ENCODE measurements at places on chromosomes 1 and 21.

GRCh38 chr1:230693221-230693620 is 20.7 kb downstream of the AGT start:
- no peak for DNase-seq

GRCh38 chr21:27275294-27275927 is 308.5 kb upstream of the ADAMTS5 start:
- no peak for DNase-seq

GRCh38 chr1:43235451-43236121 is 34.2 kb upstream of the TMEM125 start:
- DNase-seq: no peak

- no peak for DNase-seq
Observed at GRCh38 chr1:185974367-185975170, 240.4 kb downstream of the HMCN1 start.

DNA sequence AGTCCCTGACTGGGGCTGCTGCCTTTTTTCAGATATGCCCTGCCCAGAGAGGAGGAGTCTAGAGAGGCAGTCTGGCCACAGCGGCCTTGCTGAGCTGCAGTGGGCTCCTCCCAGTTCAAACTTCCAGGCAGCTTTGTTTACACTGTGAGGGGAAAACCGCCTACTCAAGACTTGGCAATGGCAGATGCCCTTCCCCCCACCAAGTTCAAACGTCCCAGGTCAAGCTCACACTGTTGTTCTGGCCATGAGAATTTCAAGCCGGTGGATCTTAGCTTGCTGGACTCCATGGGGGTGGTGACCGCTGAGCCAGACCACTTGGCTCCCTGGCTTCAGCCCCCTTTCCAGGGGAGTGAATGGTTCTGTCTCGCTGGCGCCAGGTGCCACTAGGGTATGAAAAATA is 18.3 kb upstream of the C1orf53 start:
- no peak for DNase-seq

DNA sequence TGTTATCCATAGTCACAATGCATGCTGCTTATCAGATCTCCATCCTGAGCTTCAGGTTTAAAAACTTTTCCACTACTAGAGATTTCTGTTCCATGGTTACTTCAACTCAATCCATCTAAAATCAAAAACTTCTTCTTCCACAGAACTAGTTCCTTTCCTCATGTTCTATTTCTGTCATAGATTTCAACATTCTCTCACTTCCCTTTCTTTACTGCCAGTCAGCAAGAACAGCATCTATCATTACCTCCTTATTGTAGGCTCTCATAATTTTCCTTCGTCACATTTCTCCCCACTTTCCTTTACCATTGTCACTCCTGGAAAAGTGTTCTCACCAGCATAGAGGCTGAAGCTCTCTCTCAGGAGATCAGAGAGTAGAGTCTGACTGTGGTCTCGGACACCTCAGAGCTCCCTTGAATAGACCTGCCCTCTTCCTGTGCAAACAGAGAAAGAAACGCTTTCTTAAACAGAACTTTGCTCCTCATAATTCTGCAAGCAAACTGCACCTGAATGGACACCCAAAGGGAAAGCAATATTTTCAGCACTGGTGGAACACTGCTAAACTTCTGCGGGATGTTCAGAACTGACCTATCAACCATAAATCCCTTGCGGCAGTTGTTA is 48.7 kb upstream of the KIRREL1 start:
- DNase-seq: no peak

GRCh38 chr1:41447995-41448770 is 36.3 kb downstream of the EDN2 start:
- DNase-seq: no peak

- DNase-seq: no peak
Observed at GRCh38 chr1:216757110-216757509, 33.9 kb upstream of the ESRRG start.

DNA sequence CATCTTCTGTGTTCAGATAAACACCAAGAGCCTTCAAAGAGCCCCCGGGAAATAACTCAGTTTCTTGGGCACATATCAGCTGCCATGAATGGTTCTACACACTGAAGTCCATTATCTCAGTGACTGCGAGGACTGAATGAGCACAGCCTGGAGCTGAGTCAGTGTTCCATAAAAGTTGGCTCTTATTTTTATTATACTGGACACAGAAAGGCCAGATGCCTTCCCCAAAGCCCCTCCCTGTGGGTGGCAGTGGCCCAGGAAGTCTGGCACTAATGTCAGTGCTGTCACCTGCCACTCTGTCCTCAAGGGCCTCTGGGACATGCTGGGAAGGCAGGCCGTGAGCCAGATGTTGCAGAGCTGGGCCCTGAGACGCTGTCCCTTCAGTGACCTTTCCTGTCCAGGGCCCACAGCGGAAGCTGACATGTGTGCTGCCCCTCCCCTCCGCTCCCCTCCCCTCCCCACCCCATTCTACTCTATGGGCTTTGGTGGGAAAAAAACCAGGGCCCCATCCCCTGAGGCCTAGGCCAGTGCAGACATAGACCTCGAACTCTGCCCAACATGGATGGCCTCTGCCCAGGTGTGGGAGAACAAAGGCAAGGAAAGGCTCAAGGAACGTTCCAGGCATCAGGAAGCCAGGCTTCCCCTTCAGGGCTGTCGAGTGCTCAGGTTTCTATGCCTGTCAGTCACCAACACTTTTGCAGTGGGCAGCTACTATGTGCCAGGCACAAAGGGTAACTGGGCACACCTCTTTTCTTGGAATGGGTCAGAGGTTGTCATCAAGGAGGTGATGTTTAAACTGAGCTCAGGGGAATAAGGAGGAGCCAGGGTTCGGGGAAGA is 22.4 kb upstream of the NPPB start:
- no peak for DNase-seq

GRCh38 chr1:115453666-115454065 is 115.6 kb upstream of the NGF start:
- DNase-seq: no peak

DNA sequence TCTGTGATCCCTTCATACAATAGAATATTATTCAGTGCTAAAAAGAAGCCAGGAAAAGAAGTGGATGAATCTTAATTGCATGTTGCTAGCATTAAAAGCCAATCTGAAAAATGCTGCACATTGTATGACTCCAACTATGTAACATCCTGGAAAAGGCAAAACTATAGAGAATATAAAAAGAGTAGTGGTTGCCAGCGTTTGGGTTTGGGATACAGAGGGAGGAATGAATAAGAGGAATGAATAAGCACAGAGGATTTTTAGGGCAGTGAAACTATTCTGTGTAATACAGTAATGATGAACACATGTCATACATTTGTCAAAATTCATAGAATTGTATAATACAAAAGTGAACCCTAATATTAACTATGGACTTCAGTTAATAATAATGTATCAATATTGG is 42.5 kb downstream of the GPR88 start:
- DNase-seq: no peak

- DNase-seq: no peak
Observed at GRCh38 chr1:118900643-118901440, 87.3 kb downstream of the TBX15 start.

DNA sequence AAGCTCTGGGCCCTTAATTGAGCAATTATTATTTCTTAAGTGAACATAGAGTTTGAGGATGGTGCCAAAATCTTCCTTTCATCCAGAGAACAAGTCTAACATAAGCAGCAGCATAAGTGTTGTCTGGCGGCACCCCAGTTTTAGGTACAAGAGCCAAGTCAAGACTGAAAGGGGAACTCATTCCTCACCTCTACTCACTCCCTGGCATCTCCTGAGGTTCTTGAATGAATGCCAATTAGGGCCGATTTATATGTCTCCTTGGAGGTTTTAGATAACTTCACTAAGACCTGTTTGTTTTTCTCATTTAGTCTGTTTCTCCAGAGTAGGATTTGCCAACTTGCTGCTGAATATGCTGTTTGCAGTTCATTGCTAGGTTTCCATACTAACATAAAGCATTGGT is 42.6 kb upstream of the ADGRL2 start:
- DNase-seq: no peak

DNA sequence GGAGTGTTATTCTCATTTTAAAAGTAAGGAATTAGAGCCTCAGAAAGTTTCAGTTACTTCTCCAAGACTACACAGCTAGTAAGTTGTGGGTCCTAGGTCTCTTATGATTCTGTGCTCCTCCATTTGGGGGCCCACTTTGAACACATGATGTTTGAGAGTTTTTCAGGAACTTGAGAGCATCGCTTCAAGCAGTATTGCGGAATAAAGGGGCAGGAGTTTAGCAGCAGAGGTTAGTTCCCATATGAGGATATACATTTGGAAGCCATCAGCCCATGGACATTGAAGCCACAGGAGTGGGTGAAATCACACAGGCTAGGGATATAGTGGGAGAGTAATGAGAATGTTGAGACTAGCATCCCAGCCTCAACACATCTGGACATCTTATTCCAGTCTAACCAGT is 143.2 kb downstream of the RASAL2 start:
- no peak for DNase-seq

GRCh38 chr1:91161749-91162148 is 139.9 kb upstream of the ZNF644 start:
- DNase-seq: no peak

GRCh38 chr1:54280651-54281050 is 80.7 kb downstream of the MRPL37 start:
- no peak for DNase-seq
